Stimulated activated CD4-positive, alpha-beta T cell treated with anti-CD3 and anti-CD28 coated beads, TNF-alpha, amount 100 ng/mL, for 4 hours (primary cell): ENCODE measurements at places on chromosomes 7 and 10.

- DNase-seq = no peak
Measured at GRCh38 chr10:96891840-96892239, 59.7 kb downstream of the LCOR start.

DNA sequence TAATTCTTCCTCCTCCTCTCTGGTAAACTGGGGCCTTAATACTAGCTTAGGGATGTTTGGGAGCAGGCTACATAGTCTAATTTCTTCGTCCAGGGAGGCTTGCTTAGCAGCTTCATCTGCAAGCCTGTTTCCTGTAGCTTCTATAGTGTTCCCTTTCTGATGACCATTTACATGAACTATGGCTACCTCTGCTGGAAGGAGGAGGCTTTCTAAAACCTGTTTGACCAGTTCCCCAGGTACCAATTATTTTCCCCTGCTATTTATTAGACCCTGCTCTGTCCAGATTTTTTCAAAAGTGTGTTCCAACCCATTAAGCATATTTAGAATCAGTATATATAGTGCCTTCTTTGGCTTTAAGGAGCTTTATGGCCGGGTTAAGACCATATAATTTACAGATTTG lies 38.8 kb upstream of the DNAH11 start:
- DNase-seq = no peak

GRCh38 chr10:10600004-10600403 lies 417.7 kb upstream of the CELF2 start:
- no peak for DNase-seq

DNA sequence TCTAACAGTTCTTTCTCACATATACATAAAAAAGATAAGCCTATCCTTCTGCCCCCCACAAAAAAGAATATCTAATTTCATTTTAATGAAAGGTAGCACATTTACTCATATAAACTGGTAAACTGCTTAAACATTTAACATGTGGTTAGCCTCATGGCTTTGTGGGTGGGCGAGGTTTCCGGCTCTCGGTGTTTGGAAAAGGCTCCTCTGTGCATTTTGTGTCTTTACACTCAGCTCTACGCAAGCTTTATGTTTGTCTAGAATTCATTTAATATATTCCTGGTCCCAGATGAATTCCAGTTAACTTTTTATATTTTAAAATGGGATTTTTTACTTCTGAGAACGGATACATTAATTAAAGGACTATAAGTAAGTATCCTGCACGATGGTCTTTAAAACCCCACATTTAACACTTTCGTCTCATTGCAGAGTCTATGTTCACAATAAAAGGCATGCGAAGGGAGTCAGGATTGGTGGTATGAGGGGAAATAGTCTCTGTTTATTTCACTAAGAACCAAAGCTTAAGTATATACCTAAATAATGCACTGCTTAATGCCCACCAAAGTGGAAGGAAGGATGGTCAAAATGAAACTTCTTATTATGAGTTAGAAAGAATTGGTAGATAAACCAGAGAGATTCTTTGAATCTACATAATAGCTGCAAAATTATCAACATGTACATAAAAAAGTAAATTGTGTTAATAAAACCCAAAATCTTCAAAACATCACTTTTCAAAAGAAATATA lies 197.2 kb downstream of the CRPPA start:
- no peak for DNase-seq

DNA sequence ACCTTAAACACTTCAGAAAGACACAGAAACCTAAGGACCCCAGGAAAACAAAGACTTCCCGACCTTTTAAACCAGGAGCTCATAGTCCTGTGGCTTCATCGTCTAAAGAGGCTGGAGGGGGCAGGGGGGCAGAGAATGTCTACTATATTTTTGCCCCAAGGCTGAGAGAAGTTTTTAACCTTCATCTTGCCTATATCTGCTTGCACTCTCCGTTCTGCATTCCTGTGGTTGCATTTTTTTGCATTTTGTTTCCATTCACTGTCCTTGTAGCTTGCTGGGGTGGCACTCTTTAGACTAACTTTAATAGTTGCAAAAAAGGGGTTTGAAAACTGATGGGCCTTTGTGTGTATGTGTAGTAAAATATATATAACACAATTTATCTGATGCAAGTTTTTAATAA lies 23.7 kb downstream of the PRKAR2B start:
- no peak for DNase-seq

- no peak for DNase-seq
Measured at GRCh38 chr10:61024856-61025201, 80.8 kb upstream of the RHOBTB1 start.

- no peak for DNase-seq
Measured at GRCh38 chr7:110786328-110786965, 304.5 kb upstream of the LRRN3 start.

- no peak for DNase-seq
Measured at GRCh38 chr7:106281585-106282318, 3.0 kb downstream of the NAMPT start.

- no peak for DNase-seq
Measured at GRCh38 chr7:88262562-88262961, 42.7 kb upstream of the SRI start.

DNA sequence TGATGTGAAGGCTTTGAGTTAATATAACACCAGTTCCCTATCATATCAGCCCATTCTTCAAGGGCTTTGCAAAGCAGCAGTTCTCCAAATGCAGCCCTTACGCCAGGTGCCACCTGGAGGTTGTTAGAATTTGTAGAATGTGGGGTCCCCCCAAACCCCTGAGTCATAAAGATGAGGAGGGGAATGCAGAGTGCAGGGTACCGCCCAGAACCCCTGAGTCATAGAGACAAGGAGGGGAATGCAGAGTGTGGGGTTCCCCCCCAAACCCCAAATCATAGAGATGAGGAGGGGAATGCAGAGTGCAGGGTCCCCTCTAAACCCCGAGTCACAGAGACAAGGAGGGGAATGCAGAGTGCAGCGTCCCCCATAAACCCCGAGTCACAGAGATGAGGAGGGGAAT lies 605.8 kb downstream of the PTPRN2 start:
- DNase-seq = no peak
